ENCODE measurements at places on chromosomes 7 and 10.
A peak's percentile ranks its signal among the peaks of the same experiment; 100 is the strongest.

DNA sequence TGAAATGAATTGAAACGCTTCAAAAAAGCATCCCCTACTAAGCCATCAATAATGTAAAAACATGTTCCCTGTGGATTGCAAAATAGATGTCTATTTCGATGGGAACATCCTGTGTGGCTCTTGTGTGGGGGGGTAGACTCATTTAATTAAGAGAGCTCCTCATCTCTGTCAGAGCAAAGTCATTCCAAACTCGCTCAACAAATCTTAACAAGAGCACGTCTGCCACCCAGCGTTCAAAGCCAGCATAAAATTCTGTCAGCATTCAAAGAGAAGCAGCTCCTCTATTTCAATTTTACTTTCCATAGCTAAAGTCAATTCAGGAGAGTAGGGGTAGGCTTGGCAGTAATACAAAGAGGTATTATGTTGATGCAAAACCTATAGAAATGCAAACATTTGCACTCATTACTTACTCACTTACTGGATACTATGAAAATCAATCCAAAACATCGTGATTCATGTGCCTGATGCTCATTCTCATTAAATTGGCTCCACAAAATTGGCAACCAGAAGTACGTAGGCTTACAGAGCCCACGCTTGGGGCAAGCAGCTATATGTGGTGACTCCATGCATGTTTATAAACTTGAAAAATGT, 114.9 kb downstream of the IPMK start:
- DNase-seq = peak; percentile 22

DNA sequence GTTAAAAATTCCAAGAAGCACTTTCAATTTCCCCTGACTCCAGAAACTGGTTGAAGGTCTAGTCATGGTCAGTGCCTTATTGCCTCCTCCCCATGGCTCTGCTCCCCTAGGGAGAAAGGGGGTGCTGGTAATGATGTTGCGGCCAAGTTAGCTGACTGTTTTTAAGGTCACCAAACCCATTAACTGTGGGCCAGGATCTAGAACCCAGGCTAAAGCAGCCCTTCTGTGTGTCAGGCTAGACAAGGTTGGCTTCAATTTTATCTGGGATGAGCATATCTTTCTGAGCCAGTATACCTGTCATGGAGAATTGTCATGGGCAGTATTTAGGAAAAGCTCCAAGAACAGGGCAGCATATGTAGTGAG, 11.2 kb upstream of the HOXA13 start:
- DNase-seq = no peak

DNA sequence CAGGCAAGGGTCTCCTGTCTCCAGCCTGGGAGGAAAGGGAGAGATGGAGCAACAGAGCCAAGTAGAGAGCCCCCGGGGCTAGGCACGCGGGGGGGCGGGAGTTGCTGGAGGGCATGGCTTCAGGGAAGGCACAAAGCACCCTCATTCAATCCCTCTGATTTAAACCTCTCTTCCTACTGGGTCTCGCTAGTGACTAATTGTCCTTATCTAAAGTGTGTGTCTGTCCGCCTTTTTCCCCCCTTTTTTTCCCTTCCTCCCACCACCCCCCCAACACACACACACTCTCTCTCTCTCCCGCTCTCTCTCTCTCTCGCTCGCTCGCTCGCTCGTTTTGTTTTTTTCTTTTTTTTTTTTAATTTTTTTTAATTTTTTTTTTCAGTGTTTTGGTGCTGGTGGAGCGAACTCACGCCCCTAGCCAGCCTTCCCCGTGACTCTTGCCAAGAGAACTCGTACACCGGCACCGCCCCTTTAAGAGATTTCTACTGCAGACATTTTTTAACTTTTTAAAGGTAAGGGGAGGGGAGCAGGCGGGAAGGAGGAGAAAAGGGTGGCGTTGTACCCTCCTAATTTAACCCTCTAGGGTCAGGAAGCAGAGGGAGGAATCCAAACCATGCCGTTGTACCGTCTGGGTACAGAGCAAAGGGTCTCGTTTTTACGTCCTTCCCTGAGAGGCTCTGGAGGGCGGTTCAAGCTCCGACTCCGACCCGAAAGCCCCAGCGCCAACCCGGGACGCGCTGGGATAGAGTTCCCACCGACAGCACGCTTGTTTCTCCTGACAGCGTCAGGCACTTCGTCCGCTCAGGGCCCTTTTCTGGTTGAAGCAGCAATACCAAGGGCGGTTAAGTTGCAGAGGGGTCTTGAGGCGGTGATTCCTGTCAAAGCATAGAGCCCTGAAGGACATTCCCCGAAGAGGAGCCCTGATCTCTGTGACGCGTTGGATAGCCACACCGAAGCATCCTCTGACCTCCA, at the start of gene HPSE2:
HPSE2 (minus strand) TSS at position 195 of the 969 bp plus-strand sequence.
- DNase-seq = no peak

DNA sequence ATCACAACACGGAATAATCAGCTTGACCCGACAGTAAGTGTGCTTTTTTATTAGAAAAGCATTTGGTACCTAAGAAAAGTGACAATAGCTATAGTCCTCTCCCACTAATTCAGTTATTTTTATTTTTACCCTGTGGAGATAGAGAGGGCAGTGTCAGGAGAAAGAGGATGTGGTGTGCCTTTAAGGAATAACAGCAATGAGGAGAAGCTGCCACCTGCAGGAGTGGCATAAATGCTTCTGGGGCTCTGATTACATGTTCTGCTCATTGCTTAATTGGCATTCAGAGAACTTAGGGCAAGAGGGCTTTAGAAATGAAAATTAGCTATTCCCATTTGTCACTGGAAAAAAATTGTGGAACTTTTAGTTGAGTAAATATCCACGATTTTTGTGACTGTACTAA, 60.1 kb downstream of the DENND11 start:
- no peak for DNase-seq

Measured in CD4-positive, alpha-beta T cell treated with Interleukin-2 at 100 ng/mL for 4 hours (primary cell).